ENCODE measurements at places on chromosomes 7 and 10. TPM values are rescaled to one million over a fixed set of nuclear protein-coding genes. Genes with fewer than 3 reads are reported as not detected.

ACTL6B gene
- total RNA-seq = 109 TPM

CREB5 gene
- 8.0 TPM for total RNA-seq

TMEM236 gene
- total RNA-seq = 0.16 TPM

ABCB4 gene
- total RNA-seq = 0.47 TPM

POLR2J2 gene
- 3.1 TPM for total RNA-seq

OR2A12 gene
- not detected for total RNA-seq

SVIL gene
- 14.5 TPM for total RNA-seq

INTS1 gene
- total RNA-seq = 15.8 TPM

DNA sequence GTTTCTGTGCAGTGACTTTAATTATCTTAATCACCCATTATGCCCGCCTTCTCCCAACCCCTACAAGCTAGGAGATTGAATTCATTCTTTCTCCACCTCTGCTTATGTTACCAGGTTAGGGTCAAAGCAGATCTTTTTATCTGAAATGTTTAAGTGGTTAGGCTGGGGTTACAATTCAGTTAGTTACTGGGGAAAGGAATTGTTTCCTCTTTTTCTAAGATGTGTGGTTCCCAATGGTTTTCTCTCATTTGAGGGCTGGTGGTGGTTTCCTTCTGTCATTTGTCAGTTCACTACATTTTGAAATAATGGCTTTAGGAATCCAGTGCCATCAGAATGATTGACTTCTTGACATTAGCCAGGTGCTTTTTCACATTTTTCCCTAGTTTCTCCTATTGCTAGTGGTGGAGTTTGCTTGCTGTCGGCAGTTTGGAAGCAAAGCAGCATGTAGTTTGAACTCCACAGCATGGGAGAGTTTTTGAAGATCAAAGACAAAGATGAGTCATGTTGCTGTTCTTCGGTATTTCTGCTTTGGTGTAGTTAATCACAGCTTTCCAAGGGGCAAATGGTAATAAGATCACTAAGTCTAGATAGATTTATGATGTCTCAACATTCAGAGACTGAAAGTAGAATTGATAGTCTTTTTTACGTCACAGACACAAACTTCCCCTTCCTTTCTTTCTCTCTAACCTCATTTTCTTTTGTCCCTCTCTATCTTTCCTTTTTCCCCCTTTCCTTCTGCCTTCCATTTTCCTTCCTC, 168.2 kb downstream of the SND1 start:
- DNase-seq = no peak

- no peak for DNase-seq
These were observed 86.3 kb downstream of the LCOR start for GRCh38 chr10:96918214-96919002.

DNA sequence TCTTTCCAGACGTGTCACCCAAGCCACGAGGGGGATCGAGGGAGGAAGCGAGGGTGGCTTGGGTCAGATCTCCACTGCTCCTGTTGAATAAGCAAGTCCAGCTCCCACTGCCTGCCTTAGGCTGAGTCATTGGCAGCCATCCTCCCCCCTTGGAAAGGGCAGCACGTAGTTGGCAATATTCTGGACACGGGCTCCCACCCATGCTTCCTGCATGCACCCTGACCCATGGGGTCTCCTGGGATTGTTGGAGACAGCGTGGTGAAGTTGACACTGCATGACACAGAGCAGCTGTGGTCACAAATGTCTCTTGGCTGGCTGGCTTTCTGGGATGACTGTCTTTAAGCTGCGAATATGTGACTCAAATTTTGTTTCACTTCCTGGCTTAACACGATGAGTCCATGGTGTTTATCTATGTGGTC, 11.2 kb downstream of the BTBD16 start:
- DNase-seq = no peak

- DNase-seq = no peak
These were observed 6.4 kb upstream of the PDCD4 start for GRCh38 chr10:110865186-110865808.

GRCh38 chr10:17101257-17101909, 28.2 kb downstream of the CUBN start:
- no peak for DNase-seq

GRCh38 chr10:24465891-24466818, 257.2 kb downstream of the KIAA1217 start:
- no peak for DNase-seq

DNA sequence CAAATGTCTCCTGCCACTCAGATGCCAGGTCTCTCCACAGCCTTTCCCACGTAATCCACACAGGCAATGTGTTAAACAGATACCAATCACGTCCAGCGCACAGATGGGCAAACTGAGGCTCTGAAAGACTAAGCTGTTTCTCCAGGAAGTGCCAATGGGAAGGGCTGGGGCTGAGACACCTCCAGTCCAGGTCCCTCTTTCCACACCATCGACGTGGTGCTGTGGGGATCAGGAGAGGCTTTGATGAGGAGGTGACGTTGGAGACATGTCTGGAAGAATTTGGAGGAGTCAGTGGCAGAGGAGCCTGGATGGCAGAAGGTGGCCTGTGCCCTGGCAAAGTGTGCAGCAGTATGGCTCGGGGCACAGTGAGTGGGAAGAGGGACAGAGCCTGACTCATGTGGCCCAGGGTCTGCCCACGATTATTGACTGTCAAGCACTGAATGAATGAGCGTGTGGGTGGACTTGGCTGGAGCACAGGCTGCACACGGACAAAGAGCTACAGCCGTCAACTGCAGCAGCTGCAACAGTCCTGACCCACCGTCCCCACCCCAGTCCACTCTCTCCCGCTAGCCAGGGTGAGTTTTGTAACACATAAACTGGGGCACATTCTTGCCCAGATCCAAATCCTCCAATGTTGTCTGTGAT, 40.8 kb upstream of the HSPA12A start:
- DNase-seq = no peak

DNA sequence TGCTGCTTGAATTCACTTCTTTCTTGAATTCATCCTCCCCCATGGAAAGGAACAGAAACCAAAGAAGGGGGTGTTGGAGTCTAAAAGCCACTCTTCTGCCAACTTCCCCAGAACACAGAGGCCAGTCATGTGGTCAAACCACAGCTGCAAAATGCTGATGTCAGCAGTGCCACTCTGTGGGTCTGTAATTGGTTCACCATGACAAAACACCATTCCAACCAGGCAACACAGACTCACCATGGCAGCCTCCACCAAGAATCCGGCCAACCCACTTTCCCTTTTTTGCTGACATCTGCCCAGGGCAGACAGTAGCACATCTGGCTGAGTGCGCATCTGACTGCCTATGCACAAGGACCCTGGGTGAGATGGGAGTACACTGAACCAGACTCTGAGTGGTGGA, 16.8 kb downstream of the OSBPL3 start:
- DNase-seq = peak; percentile 28

Measured in occipital lobe (tissue), 3 donors.